CD4-positive, alpha-beta T cell treated with Interleukin-15 for 4 hours (primary cell): ENCODE measurements at places on chromosomes 4 and X.

GRCh38 chrX:137432609-137433008 is 133.3 kb upstream of the ZIC3 start:
- DNase-seq = no peak

DNA sequence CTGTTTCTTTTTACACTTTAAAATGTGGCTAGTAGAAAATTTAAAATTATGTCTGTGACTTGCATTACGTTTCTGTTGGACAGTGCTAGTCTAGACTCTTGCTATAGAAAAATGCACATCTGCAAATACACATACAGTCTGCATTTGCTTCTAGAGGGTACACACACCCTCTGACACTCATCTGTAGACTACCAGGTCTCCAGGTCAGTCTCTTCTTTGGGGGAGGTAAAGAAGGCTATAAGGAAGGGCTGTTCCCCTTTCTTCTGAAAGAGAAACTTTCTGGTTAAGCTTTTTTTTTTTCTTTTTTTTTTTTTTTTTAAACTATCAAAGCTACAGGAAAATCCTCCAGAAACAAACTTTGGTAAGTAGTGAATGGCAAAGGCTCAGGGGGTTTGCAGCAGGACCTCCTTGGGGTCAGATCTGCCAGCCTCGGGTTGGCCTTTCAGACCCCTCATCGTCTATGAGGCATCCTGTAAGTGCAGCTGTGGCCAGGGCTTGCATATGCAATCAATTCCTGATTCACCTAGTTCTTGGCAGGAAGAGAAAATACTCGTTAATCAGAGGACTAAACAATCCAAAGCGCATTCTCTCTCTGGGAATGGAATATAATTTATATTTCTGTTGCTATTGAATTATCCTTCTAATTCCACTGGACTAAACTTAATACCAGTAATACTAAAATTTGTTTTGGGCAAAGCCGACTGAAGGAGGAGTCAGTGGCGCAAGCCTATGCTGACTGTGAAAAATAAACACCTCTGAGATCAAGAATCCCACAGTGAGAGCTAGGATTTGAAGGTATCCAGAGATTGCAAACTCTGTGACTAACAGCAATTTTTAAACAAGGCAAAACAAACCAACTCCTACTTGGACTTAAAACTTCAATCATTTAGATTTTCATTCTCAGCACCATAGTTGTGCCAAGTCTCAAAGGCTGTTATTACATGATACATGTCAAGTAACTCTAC is 109.3 kb upstream of the TBC1D9 start:
- no peak for DNase-seq

DNA sequence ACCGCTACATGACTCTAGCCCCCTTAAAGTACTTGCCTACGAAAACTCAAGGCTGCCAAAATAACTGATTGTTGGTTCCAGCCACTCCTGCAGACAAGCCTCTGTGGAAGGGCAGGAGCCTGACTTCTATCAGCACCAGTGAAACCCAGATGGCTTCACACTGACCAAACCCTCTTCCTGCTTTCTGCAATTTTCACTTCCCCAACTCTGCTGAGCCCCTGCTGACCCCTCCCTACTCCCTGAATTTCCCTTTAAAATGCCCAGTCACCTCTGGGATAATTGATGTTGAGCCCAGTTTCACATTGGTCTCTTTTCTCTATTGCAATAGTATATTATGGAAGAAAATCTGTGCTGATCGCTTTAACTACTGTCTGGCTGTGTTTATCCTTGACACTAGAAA is 61.6 kb upstream of the STS start:
- no peak for DNase-seq

- DNase-seq = no peak
These were observed 248.1 kb downstream of the EVC2 start for GRCh38 chr4:5460106-5460801.

- no peak for DNase-seq
These were observed 10.8 kb upstream of the SFRP2 start for GRCh38 chr4:153799694-153800074.

DNA sequence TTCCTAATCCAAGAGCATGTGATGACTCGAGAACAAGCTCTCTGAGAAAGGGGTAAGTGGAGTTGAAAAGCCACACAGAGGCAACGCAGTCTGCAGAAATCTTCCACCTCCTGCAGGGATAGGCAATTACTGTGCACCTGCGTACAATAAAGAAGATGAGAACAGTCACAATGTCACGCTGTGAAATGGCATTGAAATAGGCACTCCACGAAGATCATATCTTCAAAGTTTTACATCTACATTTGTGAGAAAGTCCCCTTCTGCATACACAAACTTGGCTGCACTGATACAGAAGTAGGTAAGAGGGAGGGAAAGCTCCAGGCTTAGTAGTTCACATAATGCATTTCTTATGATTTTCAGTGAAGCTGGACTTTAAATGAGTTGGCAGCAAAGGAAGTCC is 27.1 kb downstream of the DDX60L start:
- no peak for DNase-seq

- DNase-seq = no peak
These were observed 59.3 kb upstream of the SH3RF1 start for GRCh38 chr4:169330095-169330494.

DNA sequence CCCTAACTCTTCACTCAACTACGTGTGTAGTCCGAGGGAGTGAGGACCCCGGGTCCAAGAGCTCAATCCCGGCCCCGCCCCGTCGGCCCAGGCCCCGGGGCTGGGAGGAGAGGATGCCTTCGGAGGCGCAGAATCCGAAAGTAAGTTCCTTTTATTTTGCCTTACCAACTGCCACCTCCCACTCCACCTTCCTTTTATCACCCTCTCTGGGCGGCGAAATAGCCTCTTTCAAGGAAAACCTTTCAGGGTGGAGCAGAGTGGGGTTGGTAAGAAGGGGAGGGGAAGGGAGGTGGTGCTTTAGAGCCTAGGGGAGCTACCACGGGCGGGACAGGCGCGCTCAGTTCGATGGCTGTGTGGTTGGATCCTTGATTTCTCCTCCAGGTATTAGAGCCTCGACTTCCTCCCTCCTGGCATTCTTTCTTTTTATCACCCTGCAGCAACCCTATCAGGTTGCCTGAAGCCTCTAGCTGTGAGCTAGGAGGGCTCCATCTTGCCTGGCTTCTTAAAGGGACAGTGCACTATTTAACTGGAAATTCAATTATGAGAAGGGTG is 191.2 kb downstream of the RRAGB start:
- DNase-seq = peak; percentile 3

DNA sequence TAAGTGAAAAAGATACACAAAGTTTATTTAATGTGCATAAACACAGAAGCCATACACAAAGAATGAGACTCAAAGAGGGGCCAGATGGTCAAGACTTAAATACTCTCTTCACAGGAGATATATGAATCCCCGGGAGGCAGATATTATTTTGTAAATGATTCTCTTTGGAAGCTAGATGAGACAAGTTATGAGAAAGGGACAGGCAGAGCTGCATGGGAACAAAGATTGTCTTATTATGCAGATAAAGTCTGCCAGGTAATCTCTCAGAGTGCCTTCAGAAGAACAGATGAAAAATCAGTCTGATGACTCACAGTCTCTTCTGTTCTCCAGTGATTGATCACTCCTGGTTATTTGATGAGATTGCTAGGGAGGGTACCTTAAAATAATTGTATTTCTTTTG is 89.0 kb downstream of the NAF1 start:
- DNase-seq = no peak

GRCh38 chr4:182170417-182170935 is 72.7 kb upstream of the TENM3 start:
- DNase-seq = no peak
